ENCODE measurements at places on chromosomes 12 and 14.

DNA sequence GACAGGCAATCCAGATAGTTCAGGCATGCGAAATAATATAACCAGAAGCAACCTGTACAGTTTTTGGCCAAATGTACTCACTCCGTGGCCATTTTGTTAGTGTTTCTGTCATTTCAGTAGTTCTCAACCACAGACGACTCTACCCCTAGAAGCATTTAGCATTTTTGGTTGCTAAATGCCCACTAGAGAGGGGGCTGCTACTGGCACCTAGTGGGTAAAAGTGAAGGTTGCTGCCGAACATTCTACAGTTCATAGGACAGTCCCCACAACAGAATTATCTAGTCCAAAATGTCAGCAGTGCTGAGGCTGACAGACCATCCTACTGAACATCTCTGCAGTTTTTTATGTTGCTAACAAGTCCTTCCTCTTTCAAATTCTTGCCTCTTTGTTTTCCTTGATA, 107.4 kb downstream of the TSHR start:
- no peak for DNase-seq

GRCh38 chr14:38291681-38292467, 36.0 kb upstream of the CLEC14A start:
- DNase-seq, result no peak

GRCh38 chr14:105163040-105163742, 5.4 kb downstream of the JAG2 start:
- DNase-seq, result no peak

- DNase-seq, result peak; percentile 46
Measured at GRCh38 chr12:9064815-9065606, 50.7 kb downstream of the A2M start.

DNA sequence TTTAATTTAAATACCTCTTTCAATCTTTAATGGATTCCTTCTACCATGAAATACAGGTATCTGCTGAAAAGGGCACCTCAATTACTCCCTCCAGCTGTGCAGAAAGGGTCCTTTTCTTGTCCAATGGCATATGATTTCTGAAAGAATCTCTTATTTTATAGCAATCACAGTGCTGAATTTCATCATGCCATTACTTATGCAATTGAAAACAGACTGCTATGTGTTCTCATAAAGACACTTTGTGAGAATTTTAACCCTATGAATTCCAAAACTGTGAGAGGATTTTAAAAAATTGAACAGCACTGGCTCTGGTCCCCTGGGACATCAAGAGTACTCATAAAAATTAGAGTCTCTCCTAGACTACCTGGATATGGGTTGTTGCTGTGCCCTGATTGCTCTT, 45.9 kb upstream of the CNOT2 start:
- no peak for DNase-seq

GRCh38 chr12:26298785-26299621, 103.6 kb downstream of the SSPN start:
- no peak for DNase-seq

DNA sequence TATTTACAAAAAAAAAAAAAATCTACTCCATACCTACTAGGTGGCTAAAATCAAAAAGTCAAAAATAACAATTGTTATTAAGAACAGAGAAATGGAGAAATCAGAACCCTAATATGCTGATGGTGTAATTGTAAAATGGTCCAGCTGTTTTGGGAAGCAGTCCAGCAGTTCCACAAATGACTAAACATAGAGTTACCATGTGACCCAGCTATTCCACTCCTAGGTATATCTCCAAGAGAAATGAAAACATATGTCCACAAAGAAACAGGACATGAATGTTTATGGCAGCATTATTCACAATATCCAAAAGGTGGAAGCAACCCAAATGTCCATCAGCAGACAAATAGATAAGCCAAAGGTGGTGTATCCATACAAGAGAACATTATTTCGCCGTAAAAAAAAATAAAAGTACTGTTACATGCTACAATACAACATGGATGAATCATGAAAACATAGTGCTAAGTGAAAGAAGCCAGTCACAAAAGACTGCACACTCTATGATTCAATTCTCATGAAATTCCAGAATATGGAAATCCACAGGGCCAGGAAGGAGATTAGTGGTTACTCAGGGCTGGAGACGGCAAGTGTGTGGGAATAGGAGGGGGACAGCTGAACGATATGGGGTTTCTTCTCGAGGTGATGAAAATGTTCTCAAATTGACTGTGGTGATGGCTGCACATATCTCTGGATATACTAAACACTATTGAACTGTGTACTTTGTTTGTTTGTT, 9.1 kb upstream of the DPF3 start:
- DNase-seq, result no peak
